Hematopoietic multipotent progenitor cell (in vitro differentiated cells): ENCODE measurements at places on chromosomes 7 and 10. TPM values are rescaled to one million over a fixed set of nuclear protein-coding genes. Genes with fewer than 3 reads are reported as not detected.

GRCh38 chr10:36188461-36188860, 546.4 kb upstream of the FZD8 start:
- DNase-seq = no peak

GRCh38 chr7:109009636-109010035, 440.0 kb downstream of the DNAJB9 start:
- DNase-seq = no peak

DNA sequence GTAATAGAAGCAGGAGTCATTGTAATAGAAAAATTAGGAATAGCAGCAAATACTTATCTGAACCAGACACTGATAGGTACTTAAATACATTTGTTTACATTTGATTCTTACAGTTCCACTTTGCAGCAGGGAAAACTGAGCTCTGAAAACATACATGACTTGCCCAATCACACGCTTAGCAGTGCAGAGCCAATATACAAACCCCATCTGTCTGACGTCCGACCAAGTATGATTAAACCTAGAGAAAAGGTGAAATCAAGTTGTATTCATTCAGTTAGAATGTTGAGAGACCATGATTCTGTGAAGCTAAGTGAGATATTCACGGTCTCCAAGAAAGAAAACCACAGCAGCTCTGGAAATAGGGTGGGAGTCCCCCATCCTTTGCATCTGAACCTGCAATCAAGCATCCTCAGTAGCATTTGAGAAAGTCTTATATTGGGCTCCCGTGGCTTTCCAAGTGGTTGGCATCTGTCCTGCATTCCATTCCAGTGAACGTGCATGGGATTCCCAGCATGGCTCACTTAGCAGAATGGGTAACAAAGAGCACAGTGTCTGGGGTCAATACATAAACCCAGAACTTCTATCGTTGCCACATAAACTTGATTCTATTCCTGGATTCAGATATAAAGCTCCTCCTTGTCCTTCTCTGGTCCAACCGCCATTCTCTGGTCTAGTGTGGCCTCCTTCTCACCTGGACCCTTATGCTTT, 148.7 kb upstream of the RSU1 start:
- DNase-seq = no peak

GRCh38 chr7:125450749-125451148, 521.1 kb upstream of the POT1 start:
- DNase-seq = no peak

- no peak for DNase-seq
Measured at GRCh38 chr7:116672596-116673456, 830 bp downstream of the MET start.

GRCh38 chr7:113142385-113143119, 24.2 kb upstream of the SMIM30 start:
- no peak for DNase-seq

- no peak for DNase-seq
Measured at GRCh38 chr10:72524489-72524888, 101.4 kb downstream of the MICU1 start.

DNA sequence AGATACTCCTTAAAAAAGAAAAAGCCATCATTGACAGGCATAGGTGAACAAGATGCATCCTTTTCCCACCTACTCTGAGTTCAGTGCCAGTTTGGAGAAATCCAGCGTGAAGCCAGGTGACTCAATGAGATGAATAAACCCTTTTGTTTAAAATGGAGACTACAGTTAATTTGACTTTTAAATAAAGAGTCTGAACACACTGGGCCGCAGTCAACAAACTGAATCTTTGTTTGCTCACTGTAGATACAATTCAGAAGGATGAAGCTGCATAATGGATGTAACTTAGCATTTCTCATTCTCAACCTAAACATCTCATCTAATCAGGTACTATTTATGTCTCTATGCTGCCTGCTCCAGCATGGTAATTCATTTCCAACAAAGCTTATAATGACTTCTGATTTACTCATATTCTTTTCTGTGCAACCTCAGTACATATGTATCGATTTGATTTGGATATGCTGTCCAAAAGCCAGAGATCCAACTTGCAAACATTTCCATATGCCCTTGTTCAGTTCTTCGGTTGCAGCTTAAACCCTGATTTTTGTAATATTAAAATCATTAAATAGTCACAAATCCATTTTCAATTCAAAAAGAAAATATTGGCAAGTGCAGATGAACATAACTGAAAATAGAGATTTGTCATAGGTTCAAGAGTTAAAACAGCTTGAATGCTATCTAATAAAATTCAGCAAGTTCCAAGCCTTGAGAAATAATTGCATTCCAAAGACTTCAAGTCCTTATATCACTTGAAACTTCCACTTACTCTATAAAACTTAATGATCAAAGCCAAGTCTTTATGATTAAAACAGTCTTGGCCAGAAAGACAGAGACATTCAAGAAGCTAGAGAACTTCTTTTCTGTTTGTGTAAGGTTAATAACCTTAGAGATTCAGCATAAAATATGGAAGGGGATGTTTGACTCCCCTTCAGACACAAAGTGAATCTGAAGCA, 67.8 kb downstream of the CPVL start:
- no peak for DNase-seq

Gene SPDYE2B
- total RNA-seq = not detected

Gene RAPGEF5
- 0.27 TPM for total RNA-seq

Gene ERVW-1
- under 0.01 TPM for total RNA-seq

Gene ADAMTS14
- total RNA-seq = 3.0 TPM
